ENCODE measurements at places on chromosomes 12 and 14.

DNA sequence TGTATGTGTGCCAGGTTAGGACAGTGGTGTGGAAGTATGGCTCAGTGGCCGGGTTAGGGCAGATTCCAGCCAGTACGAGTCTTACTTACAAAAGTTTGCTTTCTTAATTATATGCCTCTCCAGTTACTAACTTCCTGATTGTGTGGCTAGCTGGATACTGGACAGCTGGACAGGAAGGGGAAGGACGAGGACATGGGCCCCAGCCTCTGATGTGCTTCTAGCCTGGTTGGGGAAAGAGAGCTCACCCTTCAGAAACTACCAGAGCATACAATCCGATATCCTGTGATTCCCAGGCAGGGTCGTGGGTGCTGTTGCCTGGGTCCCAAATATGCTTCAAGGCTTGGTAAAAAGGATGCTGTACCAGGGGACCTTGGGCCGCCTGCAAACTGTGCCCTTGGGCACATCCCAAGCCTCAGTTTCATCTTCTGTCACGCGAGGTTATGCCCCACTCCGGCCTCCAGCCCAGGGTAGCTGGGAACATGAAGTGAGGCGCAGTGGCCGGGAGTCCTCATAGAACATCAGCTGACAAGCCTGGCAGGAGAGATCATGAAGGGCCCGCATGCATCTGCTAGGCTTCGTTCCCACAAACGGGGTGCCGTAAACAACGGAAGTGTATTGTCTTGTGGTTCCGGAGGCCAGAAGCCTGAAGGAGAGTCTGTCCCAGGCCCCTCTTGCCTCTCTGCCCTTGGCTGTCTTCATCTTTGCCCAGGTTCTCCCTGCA is 23.2 kb upstream of the RIN3 start:
- no peak for DNase-seq

DNA sequence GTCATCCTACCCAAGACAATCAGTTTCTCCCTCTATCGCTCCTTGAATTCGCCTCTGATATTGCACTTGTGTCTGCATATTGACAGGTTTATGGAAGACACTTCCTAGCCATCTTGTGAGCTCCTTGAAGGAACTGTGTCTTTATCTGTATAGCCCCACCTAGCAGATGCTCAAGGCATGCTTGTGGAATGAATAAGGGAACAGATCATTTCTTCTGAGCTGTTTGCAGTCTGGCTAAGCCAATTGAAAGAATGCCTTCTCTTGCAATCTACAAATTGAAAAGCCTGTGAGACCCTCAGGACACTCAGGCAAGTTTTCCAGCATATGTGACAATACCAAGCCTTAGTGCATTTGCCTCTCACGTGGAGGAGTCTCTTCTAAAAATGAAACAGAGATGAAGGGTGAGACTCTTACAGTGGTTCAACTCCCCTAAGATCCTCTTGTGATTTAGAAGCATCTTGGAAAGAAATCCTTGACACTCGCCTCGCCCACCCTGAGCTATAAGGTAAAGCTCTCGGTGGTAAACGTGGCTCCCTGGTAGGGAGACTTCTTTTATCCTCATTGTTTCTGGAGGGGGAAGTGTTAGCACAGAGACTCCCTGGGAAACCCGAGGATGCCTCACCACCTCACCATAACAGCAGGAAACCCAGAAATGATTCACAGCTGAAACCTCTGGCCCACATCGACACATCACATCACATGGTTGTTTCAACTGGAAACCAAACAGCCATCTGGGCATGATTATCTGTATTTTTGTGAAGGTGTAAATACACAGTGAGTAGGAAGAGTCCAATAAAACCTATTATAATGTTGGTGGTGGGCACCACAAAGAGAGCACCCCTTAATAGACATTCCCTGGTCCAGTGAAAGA is 112.3 kb upstream of the BCL2L14 start:
- DNase-seq, result no peak

- no peak for DNase-seq
These were observed 6.1 kb downstream of the DHRS1 start for GRCh38 chr14:24293525-24293924.

DNA sequence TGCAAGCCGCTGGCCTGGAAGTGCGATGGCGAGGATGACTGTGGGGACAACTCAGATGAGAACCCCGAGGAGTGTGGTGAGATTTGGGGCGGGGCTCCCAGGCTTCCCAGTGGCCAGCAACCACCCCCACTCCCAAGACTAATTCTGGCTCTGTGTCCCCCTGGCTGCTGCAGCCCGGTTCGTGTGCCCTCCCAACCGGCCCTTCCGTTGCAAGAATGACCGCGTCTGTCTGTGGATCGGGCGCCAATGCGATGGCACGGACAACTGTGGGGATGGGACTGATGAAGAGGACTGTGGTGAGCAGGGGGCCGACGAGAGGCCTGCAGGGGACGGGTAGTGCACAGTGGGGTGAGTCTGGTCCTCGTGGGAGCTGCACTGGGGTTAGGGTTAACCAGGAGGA is 12.1 kb upstream of the NXPH4 start:
- no peak for DNase-seq

DNA sequence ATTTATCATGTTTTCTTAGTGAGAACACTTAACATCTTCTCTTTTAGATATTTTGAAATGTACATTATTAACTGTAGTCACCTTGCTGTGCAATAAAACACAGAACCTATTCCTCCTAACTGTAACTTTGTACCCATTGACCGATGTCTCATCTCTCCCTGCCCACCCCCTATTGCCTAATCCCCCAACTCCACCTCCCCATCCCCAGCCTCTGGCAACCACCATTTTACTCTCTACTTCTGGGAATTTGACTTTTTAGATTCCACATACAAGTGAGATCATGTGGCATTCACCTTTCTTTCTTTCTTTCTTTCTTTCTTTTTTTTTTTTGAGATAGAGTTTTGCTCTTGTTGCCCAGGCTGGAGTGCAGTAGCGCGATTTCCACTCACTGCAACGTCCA is 4.4 kb upstream of the CCDC198 start:
- DNase-seq, result no peak

DNA sequence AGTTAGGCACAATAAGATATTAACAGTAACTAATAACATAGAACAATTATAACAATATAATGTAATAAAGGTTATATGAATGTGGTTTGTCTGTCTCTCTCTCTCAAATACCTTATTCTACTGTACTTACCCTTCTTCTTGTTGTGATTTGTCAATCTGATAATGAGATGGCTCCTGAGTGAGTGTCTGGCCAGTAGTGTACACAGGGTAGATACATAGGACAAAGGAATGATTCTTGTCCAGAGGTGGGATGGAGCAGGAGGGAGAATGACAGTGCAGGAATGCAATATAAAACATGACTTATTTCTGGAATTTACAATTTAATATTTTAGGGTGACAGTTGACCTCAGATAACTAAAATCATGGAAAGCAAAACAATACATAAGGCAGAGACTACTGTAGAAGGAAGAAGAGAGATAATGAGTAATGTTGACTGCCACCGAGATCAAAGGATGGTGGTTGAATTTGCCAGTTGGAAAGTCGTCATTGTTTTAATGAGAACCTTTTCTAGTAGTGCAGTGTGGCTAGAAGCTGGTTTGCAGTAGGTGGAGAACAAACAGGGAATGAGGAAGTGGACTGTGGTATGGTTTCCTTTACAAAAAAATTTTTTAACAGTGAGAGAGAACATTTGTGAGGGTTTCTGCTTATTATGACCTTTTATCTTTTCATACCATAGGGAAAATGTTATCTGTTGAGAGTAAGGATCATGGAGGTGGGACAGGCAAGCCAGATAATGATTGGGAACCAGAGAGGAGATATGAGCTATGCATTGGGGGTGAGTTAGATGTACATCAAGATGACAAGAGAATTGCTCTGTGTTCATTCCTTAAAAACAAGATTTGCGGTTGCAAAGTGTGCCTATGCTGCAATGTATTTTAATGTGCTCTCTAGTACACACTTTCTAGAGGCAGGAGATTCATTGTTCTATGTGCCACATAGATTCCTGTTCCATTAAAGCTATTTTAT is 458.3 kb downstream of the BTG1 start:
- no peak for DNase-seq

DNA sequence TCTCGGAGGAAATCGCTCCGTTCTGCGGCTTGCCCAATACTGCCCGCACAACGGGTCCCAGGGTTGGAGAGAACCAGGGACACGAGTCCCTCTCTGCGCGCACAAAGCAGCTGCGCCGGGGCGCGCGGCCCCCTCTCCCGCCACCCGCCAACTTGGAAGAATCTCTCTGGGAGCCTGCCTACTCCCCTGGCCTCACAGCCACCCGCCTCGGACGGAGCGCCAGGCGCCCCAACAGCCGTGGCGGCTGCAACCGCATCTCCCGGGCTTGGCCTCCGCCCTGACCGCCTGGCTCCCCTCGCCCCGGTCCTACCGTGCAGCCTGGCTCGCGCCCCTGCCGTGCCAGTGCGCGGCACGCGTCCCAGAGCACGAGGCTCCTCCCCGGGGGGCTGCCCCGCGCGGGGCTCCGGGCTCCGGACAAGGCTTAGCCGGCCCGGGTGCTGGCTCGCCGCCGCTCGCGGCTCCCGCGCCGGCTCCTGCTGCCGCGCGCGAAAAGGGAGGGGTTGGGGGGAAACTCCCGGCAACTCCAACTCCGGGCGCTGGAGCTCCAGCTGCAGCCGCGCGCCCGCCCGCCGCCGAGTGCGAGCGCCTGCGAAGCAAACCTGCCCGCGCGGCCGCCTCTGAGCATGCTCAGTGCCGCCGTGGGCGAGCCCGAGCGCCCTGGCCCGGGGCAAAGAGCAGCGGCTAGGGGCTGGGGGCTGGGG is at the start of gene STXBP6:
Gene STXBP6, minus strand, starts transcription at position 580 of the 701 bp plus-strand sequence. CDS start 75,329 bp downstream, outside the sequence.
- DNase-seq, result peak; percentile 30

- no peak for DNase-seq
These were observed 1261.2 kb downstream of the TMEM121 start for GRCh38 chr14:106787626-106788025.

DNA sequence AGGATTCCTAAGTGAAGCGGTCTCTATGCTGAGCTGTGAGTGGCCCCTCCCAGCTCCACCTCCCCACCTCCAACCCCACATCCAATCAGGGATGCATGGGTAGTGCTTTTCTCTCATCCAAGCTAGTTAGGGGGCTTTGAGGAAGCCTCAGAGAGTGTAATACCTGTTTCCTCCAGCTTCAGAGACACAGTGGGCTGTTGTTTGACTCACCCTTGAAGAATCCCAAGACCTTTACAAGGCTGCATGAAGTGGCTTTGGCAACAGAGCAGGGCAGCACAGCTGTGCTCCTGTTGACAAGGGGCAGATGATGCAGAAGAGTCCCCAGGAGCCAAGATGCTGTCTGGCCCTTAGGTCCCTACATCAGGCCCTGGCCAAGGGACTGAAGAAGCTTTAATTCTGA is 27.1 kb upstream of the CLMN start:
- no peak for DNase-seq

GRCh38 chr12:95474660-95474958 is 657 bp downstream of the METAP2 start:
- no peak for DNase-seq

- peak; percentile 89 for DNase-seq
These were observed 349.5 kb downstream of the GXYLT1 start for GRCh38 chr12:41795051-41795600.

GRCh38 chr12:108930155-108930554 is 50.3 kb downstream of the DAO start:
- no peak for DNase-seq

DNA sequence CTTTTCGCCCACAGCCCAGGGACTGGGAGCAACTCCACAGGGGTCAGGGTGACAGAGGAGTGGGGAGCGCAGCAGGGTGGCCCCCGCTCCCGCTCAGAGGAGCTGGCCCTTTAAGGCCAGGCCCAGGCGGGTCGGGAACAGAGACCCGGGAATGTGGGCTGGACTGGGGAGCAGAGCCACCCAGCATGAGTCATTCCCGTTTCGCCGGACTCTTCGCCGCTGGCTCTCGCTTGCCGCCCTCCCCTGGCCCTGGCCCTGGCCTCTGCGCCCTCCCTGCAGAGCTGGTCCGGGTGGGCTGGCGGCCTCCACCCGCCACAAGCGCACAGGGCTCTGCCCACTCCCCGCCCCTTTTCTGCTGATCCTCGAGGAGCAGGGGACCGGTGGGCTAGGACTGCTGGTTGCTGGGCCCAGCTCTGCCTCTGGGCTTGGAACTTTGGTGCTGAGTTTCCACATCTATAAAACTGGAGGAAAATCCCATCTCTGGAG is 92.8 kb downstream of the NINJ2 start:
- DNase-seq, result no peak

GRCh38 chr12:5047094-5047493 is 3.4 kb downstream of the KCNA5 start:
- DNase-seq, result no peak

DNA sequence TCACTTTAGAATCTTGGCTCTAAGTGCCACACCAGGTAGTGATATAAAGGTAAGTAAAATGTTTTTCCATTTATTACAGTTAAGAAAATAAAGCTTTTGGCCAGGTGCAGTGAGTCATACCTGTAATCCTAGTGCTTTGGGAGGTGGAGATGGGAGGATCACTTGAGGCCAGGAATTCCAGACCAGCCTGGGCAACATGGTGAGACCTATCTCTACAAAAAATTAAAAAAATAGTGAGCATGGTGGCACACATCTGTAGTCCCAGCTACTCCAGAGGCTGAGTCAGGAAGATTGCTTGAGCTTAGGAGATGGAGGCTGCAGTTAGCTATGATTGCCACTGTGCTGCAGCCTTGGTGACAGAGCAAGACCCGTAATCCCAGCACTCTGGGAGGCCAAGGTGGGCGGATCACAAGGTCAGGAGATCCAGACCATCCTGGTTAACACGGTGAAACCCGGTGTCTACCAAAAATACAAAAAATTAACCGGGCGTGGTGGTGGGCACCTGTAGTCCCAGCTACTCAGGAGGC is 5.0 kb downstream of the FANCM start:
- no peak for DNase-seq

DNA sequence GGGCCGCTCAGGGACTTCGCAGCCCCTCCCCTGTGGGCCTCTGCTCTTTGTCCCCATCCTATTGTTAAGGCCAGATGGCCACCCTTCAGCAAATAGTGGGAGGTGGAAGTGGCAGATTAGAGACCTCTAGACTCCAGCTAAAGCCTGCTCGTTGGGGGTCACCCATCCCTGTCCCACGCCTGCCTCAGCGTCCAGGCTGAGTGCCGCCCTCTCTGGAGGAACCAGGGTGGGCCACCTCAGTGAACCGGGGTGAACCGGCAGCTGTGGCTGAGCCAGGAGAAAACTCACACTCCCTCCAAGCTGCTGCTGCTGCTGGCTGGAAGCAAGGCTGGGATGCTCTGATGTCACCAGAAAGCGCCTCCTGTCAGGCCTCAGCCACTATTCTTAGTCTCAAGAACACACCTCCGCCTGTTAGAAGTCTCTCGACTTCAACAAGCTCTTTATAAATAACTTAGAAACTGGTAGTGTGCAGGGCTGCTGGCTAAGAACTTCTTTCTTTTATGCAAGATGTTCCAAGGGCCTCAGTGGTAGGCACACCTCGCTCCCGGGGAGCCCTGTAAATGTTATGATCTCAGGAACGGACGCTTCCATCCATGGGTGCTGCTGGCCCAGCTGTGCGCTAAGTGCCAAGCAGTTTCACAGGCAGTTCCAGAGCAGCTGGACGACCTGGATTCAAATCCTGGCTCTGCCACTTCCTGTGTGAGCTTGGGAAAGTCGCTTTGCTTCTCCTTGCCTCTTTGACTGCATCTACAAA is 19.8 kb upstream of the TESC start:
- peak; percentile 33 for DNase-seq

- DNase-seq, result no peak
These were observed 55.7 kb downstream of the TRIM9 start for GRCh38 chr14:51039252-51039651.

- DNase-seq, result no peak
These were observed 86.9 kb downstream of the SPTSSA start for GRCh38 chr14:34374998-34375740.
